ENCODE measurements at places on chromosomes 7 and 10. TPM values are rescaled to one million over a fixed set of nuclear protein-coding genes. Genes with fewer than 3 reads are reported as not detected.

UPP1 gene
- 4.9 TPM for total RNA-seq

IRF5 gene
- 6.0 TPM for total RNA-seq

DKK1 gene
- 10.2 TPM for total RNA-seq

DNA sequence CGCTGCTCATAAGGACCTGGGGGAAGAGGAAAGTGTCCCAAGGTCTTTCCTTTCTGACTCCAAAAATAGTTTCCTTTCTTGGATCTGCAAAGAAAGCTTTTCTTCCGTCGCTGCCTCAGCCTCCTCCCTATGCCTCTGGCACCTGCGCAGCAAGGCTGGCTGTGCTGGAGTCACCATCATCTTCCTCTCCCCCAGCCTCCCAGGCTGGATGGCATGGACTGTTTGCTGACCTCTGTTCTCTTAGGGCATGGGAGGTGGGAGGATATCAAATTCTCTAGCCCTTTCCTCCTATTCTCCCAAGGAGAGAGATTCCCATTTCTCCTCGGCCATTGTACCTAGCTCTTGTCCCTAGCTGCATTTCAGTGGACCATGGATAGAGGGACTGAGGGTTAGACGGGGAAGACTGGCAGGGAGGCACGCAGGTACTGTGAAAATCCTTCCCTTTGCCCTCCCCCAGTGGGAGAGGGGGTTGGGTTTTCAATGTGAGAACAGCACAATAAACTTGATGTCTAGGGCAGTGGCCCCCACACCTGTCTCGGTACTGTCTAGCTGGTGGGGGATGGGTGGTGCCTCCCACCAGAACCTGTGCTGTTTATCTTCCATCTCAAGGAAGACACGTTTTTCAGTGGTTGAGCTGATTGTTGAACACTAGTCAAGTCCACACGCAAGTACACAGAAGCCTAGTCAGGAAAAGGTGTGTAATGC is 2.6 kb downstream of the PPP1R35 start:
- no peak for DNase-seq
- peaks cover 29% of the 10 kb centered on the region for H3K4me1 ChIP-seq
- peaks cover 7% of the 10 kb centered on the region for H3K36me3 ChIP-seq
- H3K4me3 ChIP-seq: no peak overlapping the region
- H3K27me3 ChIP-seq: no peaks in the 10 kb centered on the region

DNA sequence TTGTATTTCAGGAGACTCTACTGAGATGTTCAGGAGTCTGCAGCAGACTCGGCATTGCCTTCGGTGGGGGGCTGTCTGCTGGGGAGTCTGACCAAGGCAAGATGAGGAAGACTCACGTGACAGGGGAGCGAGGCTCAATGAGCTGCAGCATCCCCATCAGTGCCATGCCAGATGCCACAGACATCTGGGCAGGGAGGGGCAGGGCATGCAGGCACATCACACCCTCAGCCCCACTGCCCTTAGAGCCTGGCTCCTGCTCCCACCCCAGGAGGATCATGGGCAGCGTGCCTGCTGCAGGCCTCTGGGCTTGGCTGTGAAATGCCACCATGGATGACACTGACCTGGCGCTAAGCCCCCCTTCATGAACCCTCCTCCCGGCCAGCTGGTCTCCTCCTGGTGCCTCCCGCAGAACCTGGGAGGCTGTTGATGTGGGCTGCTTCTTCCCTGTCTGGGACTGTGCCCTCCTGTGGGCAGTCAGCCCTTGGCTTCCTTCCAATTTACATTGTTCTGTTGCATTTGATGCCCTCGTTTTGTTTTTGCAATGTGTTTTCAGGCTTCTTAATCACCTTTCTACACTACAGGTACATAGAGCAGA is 235.0 kb downstream of the PAXIP1 start:
- H3K4me3 ChIP-seq: no peak overlapping the region
- no peak for DNase-seq
- no peaks in the 10 kb centered on the region for H3K4me1 ChIP-seq
- no peaks in the 10 kb centered on the region for H3K27me3 ChIP-seq
- H3K27ac ChIP-seq: no peak overlapping the region

DNA sequence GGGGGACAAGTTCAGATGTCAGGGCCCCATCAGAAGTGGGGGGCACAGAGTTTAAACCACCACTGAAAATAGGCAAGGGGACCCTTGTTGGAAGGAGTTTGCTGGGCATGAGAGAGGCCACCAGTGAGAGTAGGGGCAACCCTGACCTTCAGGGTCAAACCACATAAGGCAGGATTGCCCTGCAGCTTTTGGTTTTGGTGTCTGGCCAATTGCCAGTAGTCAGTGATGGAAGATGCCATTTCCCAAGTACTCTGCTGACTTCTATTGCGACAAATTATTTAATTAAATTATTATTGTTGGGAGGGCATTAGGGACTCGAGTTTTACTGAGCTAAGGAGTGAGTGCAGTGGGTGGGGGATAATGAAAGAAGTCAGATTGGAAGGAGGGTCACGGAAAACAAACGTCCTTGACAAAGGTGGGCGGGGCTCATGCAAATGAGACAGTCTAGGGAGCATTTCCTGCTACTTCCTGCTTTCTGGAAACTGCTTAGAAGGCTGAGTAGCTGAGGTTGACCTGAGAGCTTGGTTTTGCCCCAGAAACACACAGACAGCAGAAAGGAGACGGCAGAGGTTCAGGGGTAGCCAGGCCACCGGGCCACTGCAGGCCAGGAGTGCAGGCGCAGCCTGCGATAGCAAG is 74.2 kb upstream of the ANLN start:
- H3K27me3 ChIP-seq: no peaks in the 10 kb centered on the region
- no peak overlapping the region for H3K4me3 ChIP-seq
- H3K36me3 ChIP-seq: no peaks in the 10 kb centered on the region
- no peak for DNase-seq
- H3K27ac ChIP-seq: no peak overlapping the region
- H3K4me1 ChIP-seq: no peaks in the 10 kb centered on the region

- H3K36me3 ChIP-seq: no peaks in the 10 kb centered on the region
- no peak overlapping the region for H3K4me3 ChIP-seq
- H3K27me3 ChIP-seq: no peaks in the 10 kb centered on the region
Observed at GRCh38 chr10:52818019-52818418, 45.4 kb upstream of the MBL2 start.

DNA sequence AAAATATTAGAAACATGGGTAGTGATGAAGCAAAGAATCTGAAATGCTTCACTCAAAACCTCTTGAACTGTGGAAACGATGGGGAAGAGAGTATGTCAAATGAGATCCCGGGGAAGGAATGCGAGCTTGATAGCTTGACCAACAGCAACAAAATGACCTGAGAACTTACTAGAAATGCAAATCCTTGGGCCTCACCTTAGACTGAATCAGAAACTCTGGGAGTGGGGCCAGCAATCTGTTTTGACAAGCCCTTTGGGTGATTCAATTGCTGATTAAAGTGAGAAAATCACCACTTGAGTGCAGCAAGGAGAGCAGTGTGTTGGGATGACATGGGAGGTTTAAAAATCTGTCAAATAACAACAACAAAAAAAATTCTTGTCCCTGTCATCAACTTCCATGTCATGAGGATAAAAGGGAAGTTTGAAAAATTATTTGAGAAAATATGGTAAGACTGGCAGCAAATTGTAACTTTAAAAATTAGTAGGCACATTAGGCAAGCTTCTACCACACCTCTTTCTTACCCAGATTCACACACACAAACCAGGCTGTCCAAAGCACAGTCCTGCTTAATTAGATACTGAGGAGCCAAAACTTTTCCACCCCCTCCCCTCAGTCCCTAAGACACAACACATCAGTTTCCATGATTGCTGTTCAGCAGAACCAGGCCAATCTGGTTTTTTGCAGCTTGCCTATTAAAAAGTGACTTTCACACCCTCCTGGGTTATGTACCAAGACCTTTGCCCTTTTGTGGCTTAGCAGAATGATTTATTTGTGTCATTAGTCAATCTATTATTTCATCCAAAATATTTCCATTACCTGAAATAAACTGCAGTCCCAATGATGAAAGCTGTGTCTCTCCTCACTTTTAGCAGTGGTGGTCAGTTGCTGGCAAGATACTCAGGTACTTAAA is 15.6 kb downstream of the CALCR start:
- no peaks in the 10 kb centered on the region for H3K36me3 ChIP-seq
- DNase-seq: no peak
- no peak overlapping the region for H3K4me3 ChIP-seq
- H3K4me1 ChIP-seq: no peaks in the 10 kb centered on the region
- H3K27ac ChIP-seq: no peak overlapping the region
- H3K27me3 ChIP-seq: no peaks in the 10 kb centered on the region

GRCh38 chr10:68272833-68273232 is 40.9 kb upstream of the ATOH7 start:
- H3K36me3 ChIP-seq: no peaks in the 10 kb centered on the region
- H3K4me3 ChIP-seq: no peak overlapping the region
- H3K4me1 ChIP-seq: no peaks in the 10 kb centered on the region
- no peaks in the 10 kb centered on the region for H3K27me3 ChIP-seq
- H3K27ac ChIP-seq: no peak overlapping the region

DNA sequence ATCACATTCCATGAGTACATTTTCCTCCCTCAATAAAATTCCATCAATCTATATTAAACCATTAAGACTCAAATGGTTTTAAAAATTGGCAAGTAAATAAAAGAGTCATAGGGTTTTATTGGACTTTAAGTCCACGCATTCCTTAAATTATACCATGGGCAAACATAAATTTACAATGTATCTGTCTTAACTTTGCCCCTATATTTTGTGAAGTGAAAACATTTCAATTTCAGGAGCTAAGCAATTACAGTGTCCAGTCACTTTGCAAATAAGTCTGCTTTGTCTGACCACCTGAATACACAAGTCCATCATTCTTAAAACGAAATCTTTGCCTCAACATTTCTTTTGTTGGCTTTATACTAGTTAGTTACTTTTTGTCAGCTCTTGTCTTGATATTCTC is 197.5 kb upstream of the SEMA3D start:
- H3K27me3 ChIP-seq: no peaks in the 10 kb centered on the region
- H3K4me3 ChIP-seq: no peak overlapping the region
- H3K36me3 ChIP-seq: no peaks in the 10 kb centered on the region
- DNase-seq: no peak
- no peaks in the 10 kb centered on the region for H3K4me1 ChIP-seq
- H3K27ac ChIP-seq: no peak overlapping the region

- no peaks in the 10 kb centered on the region for H3K36me3 ChIP-seq
- no peak overlapping the region for H3K27ac ChIP-seq
- H3K4me3 ChIP-seq: no peak overlapping the region
- H3K27me3 ChIP-seq: no peaks in the 10 kb centered on the region
- DNase-seq: no peak
Observed at GRCh38 chr10:98038288-98038687, 7.9 kb upstream of the CRTAC1 start.

GRCh38 chr7:128025380-128025779 is 5.9 kb downstream of the LRRC4 start:
- no peaks in the 10 kb centered on the region for H3K36me3 ChIP-seq
- DNase-seq: no peak
- H3K27me3 ChIP-seq: no peaks in the 10 kb centered on the region
- no peak overlapping the region for H3K4me3 ChIP-seq
- H3K4me1 ChIP-seq: peaks cover 2% of the 10 kb centered on the region

DNA sequence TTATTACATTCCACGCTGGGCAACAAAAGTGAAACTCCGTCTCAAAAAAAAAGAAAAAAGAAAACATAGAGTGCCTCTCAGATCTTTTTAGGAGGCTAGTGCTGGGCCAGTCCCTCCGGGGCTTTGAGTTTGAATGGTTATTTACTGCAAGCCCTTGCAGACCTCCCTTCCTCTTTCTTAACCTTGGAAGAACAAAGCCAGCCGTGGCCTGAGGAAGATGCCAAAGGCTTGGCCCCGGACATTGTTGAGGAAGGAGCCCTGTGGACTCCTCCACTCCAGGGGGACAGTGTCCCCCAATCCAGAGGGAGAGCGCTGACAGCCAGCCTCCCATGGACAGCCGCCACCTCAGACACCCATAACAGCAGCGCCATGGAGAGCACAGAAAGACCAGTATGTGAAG is 5.0 kb downstream of the TSPAN33 start:
- H3K27me3 ChIP-seq: no peaks in the 10 kb centered on the region
- no peaks in the 10 kb centered on the region for H3K4me1 ChIP-seq

GRCh38 chr10:61987537-61987936 is 86.0 kb downstream of the ARID5B start:
- peaks cover 6% of the 10 kb centered on the region for H3K4me1 ChIP-seq
- no peak overlapping the region for H3K4me3 ChIP-seq
- no peaks in the 10 kb centered on the region for H3K27me3 ChIP-seq
- no peaks in the 10 kb centered on the region for H3K36me3 ChIP-seq
- peak overlapping the region; percentile 11 for H3K27ac ChIP-seq
- DNase-seq: no peak

GRCh38 chr10:124568848-124569622 is 107.4 kb downstream of the LHPP start:
- no peak for DNase-seq
- H3K27me3 ChIP-seq: no peaks in the 10 kb centered on the region
- H3K27ac ChIP-seq: no peak overlapping the region
- no peaks in the 10 kb centered on the region for H3K36me3 ChIP-seq

DNA sequence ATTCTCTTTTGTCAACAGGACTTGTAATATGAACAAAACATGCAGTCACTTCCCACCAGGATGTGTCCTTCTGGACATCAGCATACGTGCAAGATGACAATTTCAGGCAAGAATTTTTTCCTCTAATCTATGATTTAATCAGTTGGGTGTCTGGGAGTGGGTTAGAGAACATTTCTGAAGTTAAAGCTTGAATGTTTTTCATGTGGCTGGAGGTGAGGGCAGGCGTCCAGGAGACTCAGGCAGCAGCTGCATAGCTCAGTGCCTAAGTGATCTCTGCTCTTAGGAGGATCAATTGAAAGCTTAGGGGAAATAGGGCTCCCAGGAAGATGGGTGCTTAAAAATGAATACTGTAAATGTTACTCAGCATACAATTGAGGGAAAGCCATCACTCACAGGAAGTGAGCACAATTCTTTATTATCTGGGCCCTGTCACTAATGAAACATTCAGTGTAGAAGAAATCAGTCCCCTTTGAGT is 457.6 kb upstream of the KLF6 start:
- no peak overlapping the region for H3K4me3 ChIP-seq
- H3K27ac ChIP-seq: no peak overlapping the region
- no peaks in the 10 kb centered on the region for H3K4me1 ChIP-seq
- no peaks in the 10 kb centered on the region for H3K27me3 ChIP-seq
- no peak for DNase-seq
- no peaks in the 10 kb centered on the region for H3K36me3 ChIP-seq

GRCh38 chr7:68720697-68721096 is 877.6 kb upstream of the AUTS2 start:
- no peaks in the 10 kb centered on the region for H3K27me3 ChIP-seq
- H3K36me3 ChIP-seq: no peaks in the 10 kb centered on the region
- no peak overlapping the region for H3K27ac ChIP-seq

GRCh38 chr10:99945263-99945662 is 64.5 kb downstream of the DNMBP start:
- DNase-seq: peak; percentile 47
- H3K4me3 ChIP-seq: no peak overlapping the region
- peak overlapping the region; percentile 8 for H3K27ac ChIP-seq
- no peaks in the 10 kb centered on the region for H3K27me3 ChIP-seq
- no peaks in the 10 kb centered on the region for H3K4me1 ChIP-seq
- H3K36me3 ChIP-seq: no peaks in the 10 kb centered on the region

GRCh38 chr7:67777119-67777518 is 780.5 kb downstream of the TYW1 start:
- H3K36me3 ChIP-seq: no peaks in the 10 kb centered on the region
- H3K4me1 ChIP-seq: no peaks in the 10 kb centered on the region
- H3K27ac ChIP-seq: no peak overlapping the region
- H3K27me3 ChIP-seq: no peaks in the 10 kb centered on the region
- H3K4me3 ChIP-seq: no peak overlapping the region

- no peak overlapping the region for H3K27ac ChIP-seq
- no peaks in the 10 kb centered on the region for H3K36me3 ChIP-seq
- no peak overlapping the region for H3K4me3 ChIP-seq
- no peak for DNase-seq
Observed at GRCh38 chr7:125636320-125636962, 706.8 kb upstream of the POT1 start.

All from prostate gland (tissue), 2 donors.